ENCODE measurements at places on chromosomes 1 and 21. TPM values are rescaled to one million over a fixed set of nuclear protein-coding genes. Genes with fewer than 3 reads are reported as not detected.
A peak's percentile ranks its signal among the peaks of the same experiment; 100 is the strongest.

Gene KIF21B
- total RNA-seq, result 0.28 TPM

Gene TFF2
- not detected for total RNA-seq

Gene FMN2
- total RNA-seq, result 16.9 TPM

Gene RGS4
- 6.8 TPM for total RNA-seq

DNA sequence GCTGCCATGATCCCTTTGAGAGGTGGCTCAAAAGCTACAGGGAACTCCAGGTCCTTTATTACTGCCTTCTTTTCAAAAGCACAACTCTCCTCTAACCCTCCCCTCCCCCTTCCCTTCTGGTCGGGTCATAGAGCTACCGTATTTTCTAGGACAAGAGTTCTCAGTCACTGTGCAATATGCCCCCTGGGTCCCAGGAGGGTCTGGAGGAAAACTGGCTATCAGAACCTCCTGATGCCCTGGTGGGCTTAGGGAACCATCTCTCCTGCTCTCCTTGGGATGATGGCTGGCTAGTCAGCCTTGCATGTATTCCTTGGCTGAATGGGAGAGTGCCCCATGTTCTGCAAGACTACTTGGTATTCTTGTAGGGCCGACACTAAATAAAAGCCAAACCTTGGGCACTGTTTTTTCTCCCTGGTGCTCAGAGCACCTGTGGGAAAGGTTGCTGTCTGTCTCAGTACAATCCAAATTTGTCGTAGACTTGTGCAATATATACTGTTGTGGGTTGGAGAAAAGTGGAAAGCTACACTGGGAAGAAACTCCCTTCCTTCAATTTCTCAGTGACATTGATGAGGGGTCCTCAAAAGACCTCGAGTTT, 3.1 kb downstream of the BTG2 start:
- no peak for DNase-seq
- peaks cover 11% of the 10 kb centered on the region for H3K36me3 ChIP-seq
- peaks cover 43% of the 10 kb centered on the region for H3K4me1 ChIP-seq
- peak overlapping the region; percentile 100 for H3K27ac ChIP-seq

DNA sequence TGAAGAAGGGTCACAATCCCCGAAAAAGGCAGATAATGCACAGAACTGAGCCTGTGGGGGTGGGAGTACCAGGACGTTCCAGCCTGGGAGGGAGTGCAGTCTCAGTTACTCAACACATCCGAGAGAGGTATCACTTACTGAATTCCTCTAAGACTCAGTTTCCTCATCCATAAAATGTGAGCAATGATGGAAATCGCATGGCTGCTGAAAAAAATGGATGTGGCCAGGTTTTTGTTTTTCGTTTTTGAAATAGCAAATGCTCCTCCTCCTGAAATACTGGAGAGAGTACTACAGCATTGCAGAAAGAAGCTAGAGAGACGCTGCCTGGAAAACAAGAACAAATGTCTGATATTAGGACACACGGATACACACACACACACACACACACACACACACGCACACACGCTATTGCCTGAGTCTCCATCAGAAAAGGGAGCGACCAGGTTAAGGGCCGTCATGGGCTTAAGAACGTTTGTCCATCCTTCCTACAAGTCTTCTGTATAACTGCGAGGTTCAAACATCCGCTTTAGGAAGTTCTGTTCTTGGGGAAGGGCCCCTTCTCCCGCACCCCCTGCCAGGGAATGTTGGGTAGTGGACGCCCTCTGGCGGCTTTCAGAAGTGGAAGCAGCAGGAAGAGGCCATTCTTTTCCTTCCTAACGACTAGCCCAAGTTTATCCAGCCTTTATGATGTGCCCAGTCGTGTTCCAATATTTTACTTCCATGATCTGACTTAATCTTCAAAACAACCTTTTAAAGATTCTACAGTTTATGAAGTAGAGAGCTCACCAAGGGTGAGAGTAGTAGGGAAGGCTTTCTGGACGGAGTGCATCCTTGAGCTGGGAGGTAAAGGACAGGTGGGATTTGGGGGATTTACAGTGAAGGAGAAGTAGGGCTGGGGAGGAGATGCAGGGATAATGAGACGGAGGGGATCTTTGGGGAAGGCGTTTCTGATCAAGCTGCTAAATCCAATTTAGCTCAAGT, 699 bp upstream of the NES start:
- H3K27ac ChIP-seq, result peak overlapping the region; percentile 71
- peaks cover 32% of the 10 kb centered on the region for H3K4me1 ChIP-seq
- H3K36me3 ChIP-seq, result no peaks in the 10 kb centered on the region
- H3K27me3 ChIP-seq, result peaks cover 5% of the 10 kb centered on the region
- peak; percentile 88 for DNase-seq
- peak overlapping the region; percentile 46 for H3K4me3 ChIP-seq

DNA sequence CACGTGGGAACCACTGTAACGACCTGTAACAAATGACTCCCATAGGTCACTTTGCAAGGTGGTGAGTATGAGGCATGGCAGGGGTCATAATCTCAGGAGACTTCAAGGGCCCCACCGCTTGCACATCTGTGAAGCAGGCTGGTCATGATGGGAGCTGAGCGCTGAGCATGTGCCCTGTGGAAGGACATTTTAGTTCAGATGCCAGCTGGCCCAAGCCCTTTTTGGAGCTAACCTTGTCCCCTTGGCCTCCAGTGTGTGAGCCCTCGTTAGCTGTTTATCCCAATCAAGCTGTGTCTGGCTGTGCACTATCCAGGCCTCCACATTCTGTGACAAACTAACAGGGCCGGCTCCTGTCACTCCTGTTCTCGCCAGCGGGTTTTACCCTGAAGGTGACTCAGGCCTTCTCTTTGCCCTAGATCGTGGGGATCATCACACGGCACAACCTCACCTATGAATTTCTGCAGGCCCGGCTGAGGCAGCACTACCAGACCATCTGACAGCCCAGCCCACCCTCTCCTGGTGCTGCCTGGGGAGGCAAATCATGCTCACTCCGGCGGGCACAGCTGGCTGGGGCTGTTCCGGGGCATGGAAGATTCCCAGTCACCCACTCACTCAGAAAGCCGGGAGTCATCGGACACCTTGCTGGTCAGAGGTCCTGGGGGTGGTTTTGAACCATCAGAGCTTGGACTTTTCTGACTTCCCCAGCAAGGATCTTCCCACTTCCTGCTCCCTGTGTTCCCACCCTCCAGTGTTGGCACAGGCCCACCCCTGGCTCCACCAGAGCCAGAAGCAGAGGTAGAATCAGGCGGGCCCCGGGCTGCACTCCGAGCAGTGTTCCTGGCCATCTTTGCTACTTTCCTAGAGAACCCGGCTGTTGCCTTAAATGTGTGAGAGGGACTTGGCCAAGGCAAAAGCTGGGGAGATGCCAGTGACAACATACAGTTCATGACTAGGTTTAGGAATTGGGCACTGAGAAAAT, 7.6 kb downstream of the NPPA start:
- no peak overlapping the region for H3K4me3 ChIP-seq
- no peaks in the 10 kb centered on the region for H3K4me1 ChIP-seq
- no peaks in the 10 kb centered on the region for H3K27me3 ChIP-seq

GRCh38 chr21:41435706-41436105, 9.7 kb downstream of the MX1 start:
- H3K27ac ChIP-seq, result no peak overlapping the region
- H3K4me3 ChIP-seq, result no peak overlapping the region
- H3K27me3 ChIP-seq, result no peaks in the 10 kb centered on the region
- H3K36me3 ChIP-seq, result peaks cover 44% of the 10 kb centered on the region
- H3K4me1 ChIP-seq, result no peaks in the 10 kb centered on the region

GRCh38 chr1:210645582-210646257, 317.0 kb downstream of the HHAT start:
- no peaks in the 10 kb centered on the region for H3K4me1 ChIP-seq
- H3K27ac ChIP-seq, result no peak overlapping the region
- H3K4me3 ChIP-seq, result no peak overlapping the region
- H3K36me3 ChIP-seq, result no peaks in the 10 kb centered on the region
- DNase-seq, result no peak

DNA sequence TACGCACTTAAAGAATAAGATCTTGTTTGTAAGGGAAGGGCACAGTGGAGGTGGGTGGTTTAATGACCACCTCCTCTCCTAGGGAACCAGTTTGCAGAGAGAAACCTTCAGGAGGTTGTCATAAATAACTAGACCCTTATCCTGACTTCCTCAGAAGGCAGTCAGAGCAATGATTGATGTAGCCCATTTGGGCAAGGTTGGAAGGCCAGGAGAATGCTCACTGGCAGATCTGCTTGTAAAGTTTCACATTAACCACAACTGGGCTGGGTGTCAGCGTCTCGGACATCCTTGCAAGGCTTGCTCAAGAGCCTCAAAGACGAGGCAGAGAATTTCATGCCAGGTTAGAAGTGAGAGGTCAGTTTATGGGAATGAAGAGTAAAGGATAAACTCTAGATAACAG, 87.6 kb upstream of the TRABD2B start:
- H3K27ac ChIP-seq, result no peak overlapping the region
- no peaks in the 10 kb centered on the region for H3K27me3 ChIP-seq
- no peak for DNase-seq
- no peak overlapping the region for H3K4me3 ChIP-seq
- no peaks in the 10 kb centered on the region for H3K4me1 ChIP-seq
- H3K36me3 ChIP-seq, result no peaks in the 10 kb centered on the region

DNA sequence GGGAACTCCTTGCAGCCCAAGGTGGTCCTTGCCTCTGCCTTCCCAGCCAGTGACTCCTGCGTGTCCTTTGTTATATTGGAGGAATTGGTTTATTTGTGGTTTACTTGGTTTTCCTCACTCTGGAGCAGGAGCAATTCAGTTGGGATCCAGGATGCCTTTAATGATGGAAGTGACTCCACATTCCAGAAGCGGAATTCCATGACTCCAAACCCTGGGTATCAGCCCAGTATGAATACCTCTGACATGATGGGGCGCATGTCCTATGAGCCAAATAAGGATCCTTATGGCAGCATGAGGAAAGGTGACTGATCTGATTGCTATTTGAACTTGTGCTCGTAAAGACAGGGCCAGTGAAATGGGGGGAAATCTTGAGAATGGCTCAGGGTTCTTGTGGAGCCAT, 15.1 kb upstream of the PIGV start:
- peaks cover 99% of the 10 kb centered on the region for H3K36me3 ChIP-seq
- peaks cover 52% of the 10 kb centered on the region for H3K4me1 ChIP-seq
- H3K27me3 ChIP-seq, result no peaks in the 10 kb centered on the region
- H3K27ac ChIP-seq, result peak overlapping the region; percentile 73

DNA sequence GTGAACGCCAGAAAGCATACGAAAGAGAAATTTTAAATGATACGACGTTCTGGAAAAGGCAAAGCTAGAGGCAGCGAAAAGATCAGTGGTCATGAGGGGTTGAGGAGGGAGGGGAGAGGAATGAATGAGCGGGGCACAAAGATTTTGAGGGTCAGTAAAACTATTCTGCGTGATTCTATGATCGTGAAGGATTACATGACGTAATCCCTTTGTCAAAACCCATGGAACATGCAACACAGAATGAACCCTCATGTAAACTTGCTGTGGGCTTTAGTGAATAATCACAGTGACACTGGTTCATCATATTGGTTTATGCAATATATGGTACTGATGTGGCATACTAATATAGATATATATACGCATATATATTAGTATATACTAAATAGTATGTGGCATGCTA, 13.0 kb downstream of the LRRC38 start:
- no peaks in the 10 kb centered on the region for H3K36me3 ChIP-seq
- H3K4me3 ChIP-seq, result no peak overlapping the region
- H3K27ac ChIP-seq, result no peak overlapping the region
